ENCODE measurements at places on chromosomes 12 and 14.

DNA sequence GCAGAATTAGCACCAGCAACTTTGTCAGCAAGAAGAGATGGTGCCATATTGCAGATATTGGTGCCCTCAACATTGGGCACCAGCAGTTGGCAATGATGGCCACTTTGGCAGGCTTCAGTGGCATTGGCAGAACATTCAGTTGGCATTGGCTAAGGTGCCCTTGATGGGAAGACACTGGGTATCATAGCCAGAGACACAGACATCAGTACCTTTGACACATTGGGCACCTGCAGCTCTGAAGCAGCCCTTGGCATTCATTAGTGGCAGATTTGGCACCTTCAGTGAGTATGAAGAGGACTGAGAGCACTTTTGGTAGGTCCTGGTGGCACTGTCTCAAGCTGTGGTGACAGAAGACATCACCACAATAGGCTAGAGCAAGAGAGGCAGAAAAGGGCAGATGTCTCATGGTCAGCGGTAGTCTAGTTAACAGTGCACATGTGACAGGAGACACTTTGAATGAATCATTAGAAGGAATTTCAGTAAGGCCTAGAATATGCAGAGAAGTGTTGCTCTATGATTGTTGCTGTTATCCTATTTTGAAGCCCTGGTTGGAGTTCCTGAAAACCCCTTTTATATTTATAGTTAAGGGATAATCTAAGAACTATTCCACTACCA, 422.2 kb downstream of the APAF1 start:
- DNase-seq = no peak

DNA sequence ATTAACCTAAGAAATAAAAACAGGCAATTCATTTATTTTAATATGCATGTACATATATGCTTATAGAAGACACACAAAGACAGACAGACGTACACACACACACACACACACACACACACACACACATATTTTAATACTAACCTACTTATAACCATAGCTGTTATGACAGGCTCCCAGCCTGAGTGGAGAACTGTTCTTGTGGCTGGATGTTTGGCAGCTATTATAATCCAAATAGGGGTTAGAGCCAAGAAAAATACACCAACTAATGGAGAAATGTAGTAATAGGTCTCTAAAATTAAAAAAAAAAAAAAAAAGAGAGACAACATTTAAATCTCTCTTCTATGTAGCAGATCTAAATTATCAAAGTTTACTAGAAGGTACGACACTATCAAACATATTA, 91.8 kb downstream of the SLC41A2 start:
- DNase-seq = no peak

- no peak for DNase-seq
Observed at GRCh38 chr12:95583933-95584332, 32.7 kb upstream of the USP44 start.

- no peak for DNase-seq
Observed at GRCh38 chr14:43938588-43939281, 568.3 kb downstream of the FSCB start.

- DNase-seq = no peak
Observed at GRCh38 chr14:36820111-36820709, 158.6 kb downstream of the PAX9 start.

GRCh38 chr14:91398707-91399106, 18.9 kb downstream of the CCDC88C start:
- no peak for DNase-seq
